ENCODE measurements at places on chromosomes 6 and 20. TPM values are rescaled to one million over a fixed set of nuclear protein-coding genes. Genes with fewer than 3 reads are reported as not detected.
A peak's percentile ranks its signal among the peaks of the same experiment; 100 is the strongest.

The PRICKLE4 gene
- 4.7 TPM for total RNA-seq

- DNase-seq = peak; percentile 41
These were observed 33.3 kb downstream of the GABRR2 start for GRCh38 chr6:89281779-89282246.

DNA sequence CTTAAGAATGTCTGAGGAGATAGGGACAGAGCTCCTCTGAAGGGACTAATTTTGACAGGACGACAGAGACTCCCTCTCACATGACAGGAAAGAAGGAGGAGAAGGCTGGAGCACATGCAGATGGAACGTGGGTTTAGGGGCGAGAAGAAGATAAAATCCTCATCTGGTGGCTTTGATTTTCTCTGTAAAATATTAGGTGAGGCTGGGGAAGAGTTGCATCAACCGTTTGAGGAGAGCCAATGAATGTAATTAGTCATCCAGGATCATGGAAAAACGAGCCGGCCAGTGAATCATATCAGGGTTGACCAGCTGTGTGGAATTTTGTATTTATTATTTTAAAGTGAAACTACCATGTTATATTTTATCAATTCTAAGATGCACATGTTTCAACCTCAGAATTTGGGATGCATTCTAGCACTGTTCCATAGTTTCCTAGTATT lies 46.9 kb upstream of the ADGRF4 start:
- no peak for DNase-seq

The HSPA1L gene
- total RNA-seq = 1.1 TPM

GRCh38 chr6:56009636-56010035 lies 134.2 kb upstream of the BMP5 start:
- DNase-seq = no peak

DNA sequence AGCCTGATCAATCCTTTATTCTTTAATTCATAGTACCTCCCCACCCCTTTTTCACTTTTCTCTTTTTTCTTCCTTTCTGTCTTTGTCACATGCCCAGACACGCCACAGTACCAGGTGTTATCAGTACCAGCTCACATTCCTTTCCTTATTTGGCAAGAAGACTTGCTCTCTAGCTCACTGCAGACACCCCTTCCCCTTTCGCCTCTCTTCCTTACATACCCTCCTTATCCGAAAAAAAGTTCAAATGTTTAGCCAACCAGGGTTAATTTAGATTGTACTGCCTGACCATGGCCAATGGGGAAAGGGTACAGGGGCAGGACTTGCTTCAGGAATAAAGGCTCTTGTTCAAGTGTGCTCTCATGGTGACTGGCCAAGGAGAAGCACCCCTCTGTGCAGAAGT lies 9.3 kb upstream of the SIRPB2 start:
- DNase-seq = no peak

The RAD21L1 gene
- total RNA-seq = not detected

DNA sequence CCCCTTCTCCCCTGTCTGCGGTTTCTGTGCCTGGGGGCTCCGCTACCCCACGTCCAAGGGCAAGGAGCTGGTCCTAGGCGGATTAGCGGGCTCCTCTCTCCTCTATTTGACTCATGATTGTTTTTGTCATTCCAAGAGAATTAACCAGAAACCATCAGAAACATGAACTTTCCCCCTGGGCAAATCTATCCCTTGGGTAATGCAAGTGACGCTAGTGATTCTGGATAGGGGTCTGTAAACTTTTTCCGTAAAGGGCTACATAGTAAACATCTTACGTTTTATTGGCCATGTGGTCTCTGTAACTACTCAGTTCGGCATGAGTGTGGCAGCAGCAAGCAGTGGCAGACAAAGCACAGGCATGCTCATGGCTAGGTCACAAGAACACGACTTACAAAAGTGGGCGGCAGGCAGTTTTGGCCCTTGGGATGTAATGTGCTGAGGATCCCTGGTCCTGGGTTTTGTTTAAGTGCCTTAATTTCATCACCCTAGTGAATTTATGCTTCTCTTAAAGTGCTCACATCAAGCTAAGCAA lies 654 bp downstream of the CST11 start:
- no peak for DNase-seq

DNA sequence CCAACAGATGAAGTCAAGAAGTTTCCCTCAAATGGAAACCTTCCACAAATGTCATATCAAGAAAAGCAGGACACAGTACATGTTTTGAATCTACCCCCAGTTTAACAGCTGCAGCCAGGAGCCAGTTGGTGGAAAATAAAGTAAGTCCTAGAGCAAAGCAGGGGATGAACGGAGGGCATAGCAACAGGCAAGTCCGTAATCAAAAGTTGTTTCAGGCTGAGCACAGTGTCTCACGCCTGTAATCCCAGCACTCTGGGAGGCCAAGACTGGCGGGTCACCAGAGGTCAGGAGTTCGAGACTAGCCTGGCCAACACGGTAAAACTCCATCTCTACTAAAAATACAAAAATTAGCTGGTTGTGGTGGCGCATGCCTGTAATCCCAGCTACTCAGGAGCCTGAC lies 2.4 kb upstream of the SALL4 start:
- DNase-seq = no peak

The RAMACL gene
- total RNA-seq = 1.1 TPM

DNA sequence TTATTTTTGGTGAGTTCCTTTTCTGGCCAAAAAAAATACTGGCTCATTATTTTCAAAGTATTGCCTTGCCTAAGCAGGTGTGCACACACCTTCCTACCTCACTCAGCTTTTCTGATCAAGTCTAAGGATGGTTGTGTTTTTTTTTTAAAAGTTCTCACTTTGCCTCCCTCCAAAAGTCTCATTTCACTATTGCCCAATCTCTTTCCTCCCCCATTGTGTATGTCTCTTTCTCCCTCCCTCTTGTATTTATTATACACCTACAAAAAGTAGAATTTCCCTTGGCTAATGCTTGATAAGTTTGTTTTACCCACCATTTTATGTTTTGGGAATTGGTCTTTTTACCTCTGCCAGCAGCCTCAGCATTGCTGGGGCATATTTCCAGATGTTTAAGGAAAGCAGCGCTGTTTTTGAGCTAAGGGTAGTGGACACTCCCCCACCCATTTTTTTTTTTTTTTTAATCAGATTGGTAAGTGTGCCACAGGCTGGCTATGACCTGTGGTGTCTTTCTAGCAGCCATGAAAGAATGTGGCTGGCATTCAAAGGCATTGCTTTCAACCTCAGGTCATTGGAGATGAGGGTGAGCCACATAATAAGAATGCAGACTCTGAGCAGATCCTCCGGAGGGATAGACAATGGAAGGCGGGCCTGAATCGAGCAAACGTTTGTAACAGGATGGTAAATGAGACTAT lies 668.6 kb downstream of the UTRN start:
- no peak for DNase-seq

DNA sequence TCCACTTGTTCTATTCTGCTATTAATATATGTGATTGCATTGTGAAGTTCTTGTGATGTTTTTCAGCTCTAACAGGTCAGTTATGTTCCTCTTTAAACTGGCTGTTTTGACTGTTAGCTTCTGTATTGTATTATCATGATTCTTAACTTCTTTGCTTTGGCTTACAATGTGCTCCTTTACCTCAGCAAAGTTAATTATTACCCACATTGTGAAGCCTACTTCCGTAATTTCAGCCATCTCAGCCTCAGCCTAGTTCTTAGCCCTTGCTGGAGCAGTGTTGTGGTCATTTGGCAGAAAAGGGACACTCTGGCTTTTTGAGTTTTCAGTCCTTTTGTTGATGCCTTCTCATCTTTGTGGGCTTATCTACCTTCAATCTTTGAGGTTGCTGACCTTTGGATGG lies 440.2 kb downstream of the TBC1D32 start:
- no peak for DNase-seq

GRCh38 chr20:57600320-57601210 lies 19.7 kb downstream of the ZBP1 start:
- no peak for DNase-seq

- DNase-seq = no peak
These were observed 905 bp upstream of the SLC12A5 start for GRCh38 chr20:46028110-46028509.

- no peak for DNase-seq
These were observed 29.0 kb upstream of the OPN5 start for GRCh38 chr6:47752801-47753200.

DNA sequence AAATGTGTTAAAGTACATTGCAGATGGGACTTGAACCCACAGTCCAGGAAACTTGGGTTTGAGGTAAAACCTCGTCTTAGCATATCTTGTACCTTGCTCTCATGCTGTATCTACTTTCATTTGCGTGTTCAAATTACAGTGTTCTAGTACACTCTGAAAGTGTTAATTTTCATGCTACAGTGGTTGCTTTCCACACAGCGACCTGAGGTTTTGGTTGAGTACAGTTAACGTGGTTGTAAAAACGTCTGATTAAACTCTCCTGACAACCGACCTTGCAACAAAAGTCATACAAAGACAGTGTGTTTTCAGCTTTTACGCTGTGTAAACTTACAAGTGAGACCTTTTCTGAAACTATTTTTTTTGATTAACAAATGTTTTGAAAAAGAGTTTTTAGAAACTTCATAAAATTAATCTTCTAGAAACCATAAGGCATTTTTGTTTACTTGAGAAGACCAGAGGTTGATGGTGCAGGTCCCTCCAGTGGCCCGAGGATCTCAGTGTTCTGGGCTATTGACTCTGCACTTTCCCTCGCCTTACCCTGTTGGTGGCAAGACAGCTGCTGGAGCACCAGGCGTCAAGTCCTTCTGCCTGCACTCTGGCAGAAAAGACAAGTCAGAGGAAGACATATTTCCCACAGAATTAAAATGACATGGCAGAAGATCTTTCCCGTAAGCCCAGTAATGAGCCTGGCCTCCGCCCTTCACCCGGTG lies 334.0 kb downstream of the THBS2 start:
- no peak for DNase-seq

DNA sequence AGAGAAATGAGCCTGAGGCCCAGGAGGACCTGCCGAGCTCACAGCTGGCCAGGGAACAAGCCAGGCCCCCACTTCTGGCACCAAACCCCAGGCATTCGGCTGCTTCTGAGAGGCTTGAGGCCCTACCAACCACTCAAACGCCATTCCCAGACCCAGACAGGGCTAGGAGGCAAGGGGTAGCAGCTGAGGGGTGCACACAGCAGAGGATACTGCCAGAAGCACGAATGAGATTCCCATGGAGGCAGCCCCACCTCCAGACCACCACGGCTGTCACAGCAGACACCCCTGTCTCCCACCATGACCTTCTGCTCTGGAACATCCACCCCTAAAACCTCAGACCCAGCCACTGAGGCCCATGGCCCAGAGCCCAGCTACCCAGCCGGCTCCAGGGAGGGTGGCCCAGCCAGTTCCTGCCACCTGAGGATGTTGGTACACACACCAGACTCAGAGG lies 36.1 kb downstream of the NTSR1 start:
- DNase-seq = no peak

DNA sequence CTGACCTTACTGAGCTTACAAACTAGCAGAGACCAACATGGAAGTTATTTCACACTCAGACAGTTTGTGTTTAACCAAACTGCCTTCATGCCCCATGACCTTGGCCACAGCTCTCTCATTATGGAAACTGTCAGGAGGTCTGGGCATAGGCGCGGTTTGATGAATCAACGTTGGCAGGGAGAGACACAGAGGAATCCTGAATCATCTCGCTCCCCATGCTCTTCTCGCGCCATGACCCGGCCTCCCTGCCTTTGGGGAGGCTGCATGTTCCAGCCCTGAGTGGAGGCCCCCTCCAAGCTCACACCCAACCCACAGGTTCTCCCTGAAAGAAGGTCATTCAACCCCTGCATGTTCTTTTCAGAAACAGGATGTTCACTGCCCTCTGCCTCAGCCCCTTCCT lies 15.9 kb upstream of the GDAP1L1 start:
- no peak for DNase-seq

- no peak for DNase-seq
These were observed 715.8 kb downstream of the RNF144B start for GRCh38 chr6:19102936-19103335.

DNA sequence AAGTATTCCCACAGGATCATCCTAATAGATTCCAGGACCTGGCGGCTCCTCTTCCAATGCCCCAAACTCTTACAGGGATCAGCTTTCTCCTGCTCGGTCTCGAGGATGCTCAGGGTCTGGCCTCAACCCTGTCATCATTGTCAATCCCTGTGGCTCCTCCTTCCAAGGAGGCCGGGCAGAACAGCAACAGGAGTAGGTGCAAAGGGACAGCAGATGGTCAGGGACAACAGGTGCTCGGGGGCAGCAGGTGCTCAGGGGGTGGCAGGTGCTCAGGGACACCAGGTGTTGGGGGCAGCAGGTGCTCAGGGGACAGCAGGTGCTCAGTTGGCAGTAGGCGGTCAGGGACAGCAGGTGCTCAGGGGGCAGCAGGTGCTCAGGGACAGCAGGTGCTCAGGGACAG lies 84.8 kb downstream of the TTLL2 start:
- DNase-seq = no peak
